Astrocyte of the hippocampus (primary cell): ENCODE measurements at places on chromosomes 1 and 21.

- DNase-seq, result peak; percentile 47
Observed at GRCh38 chr1:94872771-94873495, 52.8 kb downstream of the SLC44A3 start.

- no peak for DNase-seq
Observed at GRCh38 chr1:69292833-69293232, 274.9 kb upstream of the LRRC7 start.

GRCh38 chr1:202742496-202742895, 32.2 kb upstream of the SYT2 start:
- no peak for DNase-seq

DNA sequence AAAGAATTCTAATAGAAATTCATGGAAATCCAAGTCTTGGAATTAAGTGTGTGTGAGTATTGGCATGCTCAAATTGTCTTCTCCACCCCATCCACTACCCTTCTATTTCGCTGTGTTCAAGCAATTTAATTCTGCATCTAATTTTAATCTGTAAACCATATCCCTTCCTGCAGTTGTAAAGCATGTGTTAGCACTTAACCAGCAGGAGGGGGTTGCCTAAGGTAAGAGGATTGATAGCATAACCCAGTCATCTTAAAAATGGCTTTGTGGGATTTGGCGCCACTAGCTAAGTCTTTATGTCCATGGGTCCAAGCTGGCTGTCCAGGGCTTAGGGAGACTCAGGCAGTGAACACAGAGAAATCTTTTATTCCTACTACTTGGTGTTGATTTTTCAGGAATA, 210.3 kb downstream of the PTPRC start:
- DNase-seq, result no peak

- DNase-seq, result no peak
Observed at GRCh38 chr1:214264976-214265375, 16.0 kb upstream of the SMYD2 start.

DNA sequence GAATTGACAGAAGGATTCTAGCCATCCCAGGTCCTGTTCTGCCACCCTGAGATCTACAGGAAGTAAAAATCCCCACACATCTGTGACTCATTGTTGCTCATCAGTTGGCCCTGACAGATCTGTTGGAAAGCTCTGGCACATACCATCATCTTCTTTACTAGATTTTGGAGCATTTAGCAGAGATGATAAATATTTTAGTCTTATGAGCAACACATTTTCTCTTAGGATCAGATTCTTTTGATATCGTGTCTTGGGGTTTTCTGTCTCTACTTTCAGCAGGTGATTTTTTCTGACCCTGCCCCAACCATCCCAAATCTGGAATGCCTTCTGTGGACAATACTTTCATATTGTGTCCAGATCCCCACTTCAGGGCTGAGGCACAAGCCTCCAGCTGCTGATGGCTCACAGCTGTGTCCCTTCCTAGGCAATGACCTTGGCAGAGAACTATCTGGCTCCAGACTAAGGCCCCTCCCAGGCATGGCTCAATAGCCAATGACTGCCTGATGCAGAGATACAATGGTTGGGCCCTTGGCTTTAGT, 102.8 kb downstream of the GDAP2 start:
- DNase-seq, result peak; percentile 47
